ENCODE measurements at places on chromosomes 6 and 20. TPM values are rescaled to one million over a fixed set of nuclear protein-coding genes. Genes with fewer than 3 reads are reported as not detected.

- DNase-seq, result peak; percentile 10
Observed at GRCh38 chr20:30168025-30168799, 1089.3 kb upstream of the DEFB115 start.

DNA sequence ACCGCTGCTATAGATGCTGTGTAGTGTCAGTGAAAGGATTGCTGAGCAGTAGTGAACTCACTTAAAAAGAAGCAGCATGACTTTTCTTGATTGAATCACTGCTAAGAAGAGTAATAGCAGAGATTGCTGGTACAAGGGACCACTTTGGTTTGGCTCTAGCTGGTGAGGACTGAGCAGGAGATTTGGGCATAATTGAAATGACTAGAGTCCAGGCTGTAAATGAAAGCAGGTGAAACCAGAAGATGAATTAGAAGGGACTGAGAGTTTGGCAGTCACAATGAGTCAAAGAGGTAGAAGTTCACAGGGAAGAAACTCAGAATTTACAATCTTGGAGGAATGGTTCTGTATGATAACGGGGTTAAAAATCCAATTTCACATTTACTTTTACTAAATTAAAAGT, 19.1 kb upstream of the REV3L start:
- no peak for DNase-seq

DNA sequence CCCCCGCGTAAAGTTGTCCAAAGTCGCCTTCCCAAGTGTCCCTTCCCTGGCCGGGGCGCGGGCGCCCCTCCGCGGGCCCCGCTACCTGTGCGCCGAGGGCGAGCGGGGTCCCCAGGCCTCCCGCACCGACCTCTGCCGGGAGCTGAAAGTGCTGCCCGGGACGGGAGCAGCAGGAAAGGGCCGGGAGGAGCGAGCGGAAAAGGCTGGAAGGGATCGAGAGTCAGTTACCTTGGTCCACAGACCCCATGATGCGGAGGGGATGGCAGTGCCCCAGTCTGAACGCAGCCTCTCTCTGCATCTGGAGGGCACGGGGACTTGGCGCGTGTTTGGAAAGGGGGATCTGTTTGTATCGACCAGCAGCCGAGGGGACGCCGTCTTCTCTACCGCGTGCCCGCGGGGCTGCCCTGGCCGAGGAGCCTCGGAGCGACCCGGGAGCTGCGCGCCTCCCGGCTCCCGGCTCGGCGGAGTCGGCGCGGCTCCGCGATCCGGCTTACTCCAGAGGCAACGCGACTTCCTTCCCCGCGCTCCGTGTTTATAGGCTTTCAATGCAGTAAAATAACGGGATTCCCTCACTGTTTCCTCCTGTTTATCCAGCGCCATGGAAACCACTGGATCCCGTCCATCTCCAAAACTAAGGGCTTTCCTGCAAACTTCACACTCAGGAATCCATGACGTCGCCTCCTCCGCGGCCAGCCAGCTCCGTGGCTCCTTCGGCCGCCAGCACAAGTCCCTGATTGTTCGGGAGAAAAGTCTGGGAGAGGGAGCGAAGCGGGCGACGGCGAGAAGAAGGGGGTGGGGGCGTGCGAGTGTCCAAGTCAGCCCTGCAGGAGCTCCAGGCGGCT, 20.0 kb upstream of the NFATC2 start:
- peak; percentile 79 for DNase-seq

GRCh38 chr6:67391955-67392354, 1243.1 kb upstream of the ADGRB3 start:
- DNase-seq, result no peak

The TBXT gene
- not detected for total RNA-seq

DNA sequence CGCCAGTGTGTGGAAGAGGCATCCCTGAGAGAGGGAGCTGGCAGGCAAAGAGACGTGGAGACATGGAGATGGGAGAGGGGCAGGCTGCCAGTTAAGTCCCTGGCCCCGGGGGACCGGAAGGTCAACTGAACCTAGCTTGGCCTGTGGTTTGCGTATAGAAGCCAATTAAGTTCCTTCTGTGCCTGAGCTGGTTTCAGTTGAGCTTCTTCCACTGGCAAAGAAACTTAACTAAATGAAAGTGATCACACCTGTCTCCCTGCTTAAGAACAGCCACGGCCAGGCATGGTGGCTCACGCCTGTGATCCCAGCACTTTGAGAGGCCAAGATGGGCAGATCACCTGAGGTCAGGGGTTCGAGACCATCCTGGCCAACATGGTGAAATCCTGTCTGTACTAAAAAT, 26.7 kb upstream of the NNAT start:
- no peak for DNase-seq

GRCh38 chr20:371755-372542, 8.6 kb upstream of the TRIB3 start:
- peak; percentile 63 for DNase-seq

The RRP36 gene
- 28.3 TPM for total RNA-seq

The SPATS1 gene
- total RNA-seq, result not detected

The PAK5 gene
- 0.52 TPM for total RNA-seq

The CALHM6 gene
- 1.3 TPM for total RNA-seq

The CALHM5 gene
- total RNA-seq, result 0.52 TPM

GRCh38 chr20:57396212-57396983, 5.2 kb downstream of the RBM38 start:
- no peak for DNase-seq

- DNase-seq, result no peak
Observed at GRCh38 chr6:192313-192664, 100.0 kb upstream of the DUSP22 start.

DNA sequence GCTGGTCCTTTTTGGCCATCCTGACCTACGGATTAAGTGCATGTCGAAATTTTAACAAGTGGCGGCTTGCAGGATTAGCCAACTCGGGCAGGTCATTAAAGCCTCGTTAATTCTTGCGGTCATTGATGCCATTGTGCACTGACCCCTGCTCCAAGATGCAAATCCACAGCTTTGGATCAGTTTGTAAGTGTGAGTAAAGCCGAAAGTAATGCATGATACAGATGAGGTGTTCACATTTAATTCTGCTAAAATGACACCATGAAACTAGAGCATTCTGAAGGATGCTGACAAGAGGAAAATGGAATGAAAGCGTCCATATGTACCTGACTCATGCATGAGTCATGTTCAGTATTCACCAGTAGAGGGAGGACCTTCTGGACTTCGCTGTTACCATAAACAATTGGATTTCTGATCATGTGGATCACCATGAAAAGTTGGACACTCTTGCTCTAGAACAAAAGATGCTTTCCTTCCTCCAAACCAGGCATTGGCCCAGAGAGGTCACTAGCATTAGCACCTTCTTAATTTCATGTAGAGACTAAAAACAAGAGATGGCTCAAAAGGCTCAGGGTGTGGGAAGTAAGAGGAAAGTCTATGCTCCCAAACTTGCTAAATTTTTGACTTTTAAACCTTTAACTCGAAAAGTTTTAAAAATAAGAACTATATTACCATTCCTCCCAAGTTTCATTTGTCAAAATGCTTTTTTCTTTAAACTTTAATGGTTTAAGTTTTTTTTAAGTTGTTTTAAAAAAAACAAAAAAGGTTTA, 48.0 kb downstream of the MUC22 start:
- no peak for DNase-seq

The SLC17A1 gene
- not detected for total RNA-seq

GRCh38 chr6:19991176-19991575, 154.0 kb downstream of the ID4 start:
- no peak for DNase-seq

The NMBR gene
- total RNA-seq, result not detected

The CASS4 gene
- total RNA-seq, result not detected

DNA sequence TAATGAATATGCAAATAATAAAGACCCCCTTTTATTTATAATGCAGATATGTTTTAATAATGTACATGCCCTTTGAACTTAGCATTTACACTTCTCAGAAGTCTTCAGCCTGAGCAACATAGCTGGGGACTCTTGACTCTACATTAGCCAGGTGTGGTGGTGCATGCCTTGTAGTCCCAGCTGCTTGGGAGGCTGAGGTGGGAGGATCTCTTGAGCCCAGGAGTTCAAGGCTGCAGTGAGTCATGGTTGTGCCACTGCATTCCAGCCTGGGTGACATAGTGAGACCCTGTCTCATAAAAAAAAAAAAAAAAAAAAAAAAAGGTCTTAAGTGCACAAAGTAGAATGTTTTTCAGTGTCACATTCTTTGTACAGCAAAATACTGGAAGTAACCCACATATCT, 17.3 kb upstream of the MAPK13 start:
- DNase-seq, result no peak

DNA sequence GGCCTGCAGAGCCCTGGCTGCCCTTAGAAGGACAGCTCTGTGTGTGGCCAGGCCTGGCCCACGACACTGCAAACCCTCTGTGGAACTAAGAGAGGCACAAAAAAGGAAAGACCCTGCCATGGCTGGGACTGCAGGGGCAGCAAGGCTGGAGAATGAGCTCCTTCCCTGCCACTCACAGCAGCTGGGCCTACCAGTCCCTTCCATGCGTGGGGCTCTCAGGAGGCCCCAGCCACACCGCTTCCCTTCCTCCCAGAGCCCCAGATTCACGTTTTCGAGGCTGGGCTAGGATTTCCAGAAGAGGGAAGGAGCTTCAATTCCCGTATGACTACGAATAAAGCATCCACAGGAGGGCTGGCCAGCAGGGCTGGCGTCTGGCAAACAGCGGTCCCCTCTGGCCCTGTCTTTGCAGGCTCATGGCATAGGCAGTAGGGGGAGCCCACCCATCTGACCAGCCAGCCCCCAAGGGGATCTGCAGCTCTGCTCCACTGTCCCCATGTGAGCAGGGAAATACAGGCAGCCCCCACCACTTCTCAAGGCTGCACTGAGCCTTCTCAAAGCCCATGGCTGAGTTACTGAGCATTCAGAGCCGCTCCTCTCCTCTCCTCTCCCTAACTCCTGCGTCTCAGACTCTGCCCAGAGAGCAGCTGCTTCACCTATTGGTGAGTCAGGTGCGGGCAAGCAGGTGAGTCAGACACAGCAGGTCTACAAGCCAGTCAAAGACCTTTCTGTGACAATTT, 53.1 kb downstream of the NINL start:
- DNase-seq, result no peak

The PAX1 gene
- not detected for total RNA-seq

DNA sequence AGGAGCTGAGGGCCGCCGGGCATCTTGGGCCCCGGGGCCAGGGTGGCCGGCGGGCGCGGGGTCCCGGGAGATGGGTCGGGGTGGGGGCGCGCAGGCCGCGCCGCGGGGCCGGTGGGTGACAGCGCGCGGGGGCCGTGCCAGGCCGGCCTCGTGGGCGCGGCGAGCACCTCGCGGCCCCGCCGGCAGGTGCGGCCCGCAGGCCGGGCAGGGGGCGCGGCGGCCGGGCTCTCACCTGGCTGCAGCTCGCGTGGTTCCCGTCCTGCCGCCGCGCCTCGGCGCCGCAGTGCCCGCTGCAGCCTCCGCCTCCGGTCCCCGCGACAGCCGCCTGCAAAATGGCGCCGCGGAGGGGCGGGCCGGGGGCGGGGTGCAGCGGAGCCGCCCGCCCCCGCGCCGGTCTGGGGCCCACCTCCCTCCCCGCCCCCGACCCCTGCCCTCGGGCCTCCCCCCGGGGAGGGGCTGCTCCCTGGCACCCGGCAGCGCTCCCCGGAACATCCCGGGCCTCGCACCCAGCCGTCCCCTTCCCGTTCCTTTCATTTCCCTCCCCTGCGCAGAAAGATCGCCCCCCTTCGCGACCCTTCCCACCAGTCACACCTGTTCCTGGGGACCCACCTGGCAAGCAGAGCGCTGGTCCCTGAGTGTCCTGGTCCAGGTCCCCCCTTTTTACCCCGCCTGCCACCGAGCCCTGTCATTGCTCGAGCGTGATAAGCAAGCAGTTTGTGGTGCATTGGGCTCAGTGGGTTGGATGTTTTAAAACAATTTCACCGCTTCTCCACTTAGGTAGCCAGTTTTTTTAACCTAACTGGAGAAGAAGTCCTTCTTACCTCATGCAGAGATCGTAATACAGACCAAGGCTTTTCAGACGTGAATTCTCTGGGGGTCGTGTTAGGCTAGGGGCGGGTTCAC, at the start of gene SLC23A2:
TSS of gene SLC23A2 (minus strand) at position 337 of the 903 bp plus-strand sequence. CDS start 68,948 bp downstream, outside the sequence.
- DNase-seq, result peak; percentile 41

- no peak for DNase-seq
Observed at GRCh38 chr6:138689849-138690248, 83.7 kb upstream of the CCDC28A start.

GRCh38 chr6:80366051-80366450, 259.6 kb downstream of the BCKDHB start:
- no peak for DNase-seq

DNA sequence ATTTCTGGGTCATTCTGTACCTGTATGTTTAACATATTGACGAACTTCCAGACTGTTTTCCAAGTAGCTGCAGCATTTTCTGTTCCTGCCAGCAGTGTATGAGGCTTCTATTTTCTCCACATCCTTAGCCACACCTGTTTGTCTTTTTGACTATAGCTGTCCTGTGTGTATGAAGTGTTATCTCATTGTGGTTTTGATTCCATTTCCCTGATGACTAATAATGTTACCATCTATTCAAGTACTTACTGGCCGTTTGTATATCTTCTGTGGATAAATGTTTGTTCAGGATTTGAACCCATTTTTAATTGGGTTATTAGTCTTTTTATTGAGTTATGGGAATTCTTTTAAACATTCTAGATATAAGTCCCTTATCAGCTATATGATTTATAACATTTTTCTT, 95.2 kb downstream of the JAG1 start:
- DNase-seq, result no peak

GRCh38 chr20:23251779-23252178, 98.8 kb upstream of the NXT1 start:
- DNase-seq, result no peak

- DNase-seq, result no peak
Observed at GRCh38 chr6:100103931-100104330, 109.9 kb upstream of the MCHR2 start.

DNA sequence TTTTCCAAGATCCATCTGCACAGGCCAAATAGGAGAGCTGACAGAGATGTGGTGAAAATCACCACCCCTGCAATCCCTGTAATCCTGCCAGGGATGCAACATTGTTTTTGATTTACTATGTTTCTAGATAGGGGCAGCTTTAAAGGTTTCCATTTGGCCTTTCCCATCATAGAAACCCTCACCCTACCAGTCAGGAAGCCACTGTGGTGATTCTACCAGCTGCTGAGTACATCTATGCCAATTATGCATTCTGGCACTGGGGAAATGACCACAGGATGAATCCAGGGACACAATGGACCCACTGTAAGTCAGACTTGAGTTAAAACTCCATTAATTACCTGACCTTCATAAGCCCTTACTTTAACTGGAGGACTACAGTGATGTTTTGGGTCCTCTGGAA, 130.4 kb downstream of the TNFRSF21 start:
- DNase-seq, result no peak

DNA sequence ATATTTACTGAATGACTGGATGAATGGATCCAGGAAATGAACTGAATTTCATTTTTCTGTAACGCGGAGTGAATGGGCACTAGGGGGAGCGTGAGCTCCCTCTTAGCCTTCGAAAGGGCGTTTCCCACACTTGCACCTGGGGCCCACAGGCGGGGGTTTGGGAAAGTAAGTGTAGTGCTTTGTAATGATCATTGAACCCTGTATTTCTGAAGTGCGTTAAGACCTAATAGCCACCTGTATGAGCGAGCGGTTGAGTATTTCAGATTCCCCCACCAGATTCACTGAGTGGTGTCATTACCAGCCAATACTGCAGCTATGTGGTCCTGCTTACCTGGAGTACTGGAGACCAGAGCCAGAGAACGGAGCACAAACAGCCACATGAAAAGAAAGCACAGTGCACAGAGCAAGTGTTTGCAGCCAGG, 10.5 kb downstream of the SYTL3 start:
- DNase-seq, result peak; percentile 52

The TAF8 gene
- total RNA-seq, result 7.6 TPM

The BICRAL gene
- 6.9 TPM for total RNA-seq

The NKX2-4 gene
- total RNA-seq, result not detected

All from body of pancreas (tissue), 4 donors.